T-helper 2 cell (primary cell): ENCODE measurements at places on chromosomes 4 and X.

GRCh38 chr4:187504974-187505797 lies 490.4 kb upstream of the ZFP42 start:
- DNase-seq = no peak

GRCh38 chrX:10157543-10157942 lies 768 bp downstream of the CLCN4 start:
- DNase-seq = no peak

DNA sequence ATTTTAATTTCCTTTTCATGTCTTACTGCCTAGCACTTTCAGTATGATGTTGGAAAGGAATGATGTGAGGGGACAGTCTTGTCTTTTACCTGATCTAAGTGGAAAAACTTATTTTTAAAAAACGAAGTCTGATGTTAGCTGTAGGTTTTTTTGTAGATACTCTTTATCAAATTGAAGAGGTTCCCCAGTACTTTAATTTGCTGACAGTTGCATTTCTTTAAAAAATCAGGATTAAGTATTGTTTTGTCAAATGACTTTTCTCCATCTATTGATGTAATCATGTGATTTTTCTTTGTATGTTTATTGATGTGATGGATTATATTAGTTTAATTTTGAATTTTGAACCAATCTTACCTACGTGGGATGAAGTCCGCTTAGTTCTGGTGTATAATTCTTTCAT lies 568.4 kb upstream of the AGA start:
- no peak for DNase-seq

GRCh38 chrX:134202561-134202960 lies 34.4 kb upstream of the CCDC160 start:
- DNase-seq = no peak

DNA sequence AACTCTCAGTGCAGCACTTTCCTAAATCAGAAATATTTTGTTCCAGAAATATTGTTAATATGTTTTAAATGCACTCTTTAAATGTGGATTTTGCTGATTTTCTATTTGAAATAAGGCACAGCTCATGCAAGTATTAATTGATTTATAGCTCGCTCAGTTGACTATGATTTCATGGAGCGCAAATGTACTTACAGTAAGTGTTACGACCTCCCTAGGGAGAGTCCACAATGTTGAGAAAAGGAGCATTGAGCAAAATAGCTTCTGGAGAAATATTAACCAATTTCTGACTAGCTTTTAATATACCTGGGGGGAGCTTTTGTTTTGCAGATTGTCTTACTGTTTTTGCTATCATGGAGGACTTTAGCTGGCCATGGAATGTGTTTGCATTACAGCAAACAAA lies 1687.5 kb downstream of the STIM2 start:
- DNase-seq = no peak

DNA sequence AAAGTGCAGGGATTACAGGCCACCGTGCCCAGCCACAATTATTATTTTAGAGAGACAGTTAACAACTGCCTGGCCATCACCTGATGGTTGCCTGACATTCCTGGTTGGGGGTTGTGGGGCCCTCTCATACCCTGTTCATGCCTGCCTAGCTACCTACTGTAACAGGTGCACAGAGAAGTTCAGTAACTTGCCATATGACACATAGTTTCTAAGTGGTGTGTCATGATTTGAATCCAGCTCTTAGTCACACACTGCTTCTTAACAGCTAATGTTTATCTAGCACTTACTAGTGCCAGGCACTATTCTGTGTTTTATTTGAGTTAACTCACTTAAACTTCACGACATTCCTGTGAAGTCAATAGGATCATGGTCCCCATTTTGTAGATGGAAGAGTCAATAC lies 122.7 kb upstream of the JADE1 start:
- DNase-seq = no peak

- DNase-seq = no peak
Measured at GRCh38 chr4:152785639-152786615, 6.2 kb downstream of the ARFIP1 start.
